ENCODE measurements at places on chromosomes 6 and 20. TPM values are rescaled to one million over a fixed set of nuclear protein-coding genes. Genes with fewer than 3 reads are reported as not detected.

The CAGE1 gene
- total RNA-seq: not detected

The SPAG4 gene
- 3.3 TPM for total RNA-seq

The MEP1A gene
- not detected for total RNA-seq

DNA sequence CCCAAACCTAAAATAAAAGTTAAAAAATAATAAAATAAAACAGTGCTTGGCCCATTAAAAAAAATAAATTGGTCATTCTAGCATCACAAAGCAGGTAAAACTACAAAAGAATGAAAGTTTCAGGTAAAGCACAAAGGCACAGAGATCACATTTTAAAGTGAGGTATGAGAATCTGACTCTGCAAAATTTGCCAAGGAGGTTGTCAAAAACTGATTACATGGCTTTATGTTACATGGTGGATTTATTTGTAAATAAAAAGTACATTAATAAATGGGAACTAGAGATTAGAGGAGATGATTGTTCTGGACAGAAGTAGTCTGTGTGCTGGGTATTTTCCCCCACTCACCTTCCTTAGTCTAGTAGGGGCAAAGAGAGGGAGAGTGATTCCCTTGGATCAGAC is 24.2 kb upstream of the ATXN1 start:
- DNase-seq: no peak

GRCh38 chr20:33677991-33678702 is 3.9 kb upstream of the NECAB3 start:
- peak; percentile 64 for DNase-seq

- no peak for DNase-seq
Measured at GRCh38 chr20:16451001-16451400, 122.2 kb downstream of the KIF16B start.

- DNase-seq: no peak
Measured at GRCh38 chr20:14711652-14712051, 374.2 kb upstream of the FLRT3 start.

- no peak for DNase-seq
Measured at GRCh38 chr6:32852844-32853540, 512 bp downstream of the TAP1 start.

DNA sequence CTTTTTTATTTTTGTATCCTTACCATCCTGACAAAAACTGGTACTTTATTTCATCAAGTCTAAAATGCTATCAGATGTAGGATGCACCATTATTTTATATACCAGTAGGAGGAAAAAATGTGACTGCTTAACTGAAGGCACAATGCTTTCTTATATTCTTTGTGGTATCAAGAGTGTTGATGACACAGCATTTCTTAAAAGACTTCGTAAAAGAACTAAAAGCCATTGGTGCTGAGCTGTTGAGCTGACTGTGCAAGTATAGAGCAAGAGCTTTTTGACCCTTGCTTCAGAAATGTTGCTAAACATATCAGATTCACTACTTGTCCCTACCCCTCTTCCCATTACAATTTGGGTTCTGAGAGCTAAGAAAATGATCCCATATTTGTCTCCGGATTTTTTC is 17.5 kb downstream of the SF3B5 start:
- DNase-seq: no peak

DNA sequence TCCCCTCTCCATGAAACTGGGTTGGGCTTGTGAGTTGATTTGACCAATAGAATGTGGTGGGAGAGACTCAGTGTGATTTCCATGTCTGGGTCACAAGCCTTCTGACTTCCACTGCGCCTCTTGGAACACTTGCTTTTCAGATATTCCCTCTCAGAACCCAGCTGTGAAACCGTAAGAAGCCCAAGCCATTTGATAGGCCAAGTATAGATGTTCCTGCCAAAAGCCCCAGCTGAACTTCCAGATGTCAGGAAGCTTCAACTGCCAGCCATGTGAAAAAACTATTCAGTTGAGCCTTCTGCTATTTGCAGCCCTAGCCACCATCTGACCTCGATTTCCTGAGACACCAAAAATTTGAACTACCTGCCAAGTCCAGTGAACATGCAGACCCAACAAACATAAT is 387.8 kb upstream of the GJE1 start:
- peak; percentile 19 for DNase-seq

- no peak for DNase-seq
Measured at GRCh38 chr6:161747506-161747905, 473.6 kb upstream of the AGPAT4 start.
